ENCODE measurements at places on chromosomes 3 and 15. TPM values are rescaled to one million over a fixed set of nuclear protein-coding genes. Genes with fewer than 3 reads are reported as not detected.

The CACNA2D3 gene
- total RNA-seq: 0.55 TPM

The RPL15 gene
- total RNA-seq: 2,087 TPM

The STRIT1 gene
- not detected for total RNA-seq

The SMCO1 gene
- not detected for total RNA-seq

The MORC1 gene
- not detected for total RNA-seq

The PIERCE2 gene
- 3.3 TPM for total RNA-seq
